RWPE1 (cell line): ENCODE measurements at places on chromosomes 1 and 21.

GRCh38 chr1:7177021-7177420 is 391.8 kb downstream of the CAMTA1 start:
- DNase-seq, result no peak

- DNase-seq, result no peak
These were observed 6.0 kb upstream of the ST6GALNAC3 start for GRCh38 chr1:76068542-76068941.

- DNase-seq, result no peak
These were observed 2.8 kb upstream of the CD1C start for GRCh38 chr1:158286941-158287346.

DNA sequence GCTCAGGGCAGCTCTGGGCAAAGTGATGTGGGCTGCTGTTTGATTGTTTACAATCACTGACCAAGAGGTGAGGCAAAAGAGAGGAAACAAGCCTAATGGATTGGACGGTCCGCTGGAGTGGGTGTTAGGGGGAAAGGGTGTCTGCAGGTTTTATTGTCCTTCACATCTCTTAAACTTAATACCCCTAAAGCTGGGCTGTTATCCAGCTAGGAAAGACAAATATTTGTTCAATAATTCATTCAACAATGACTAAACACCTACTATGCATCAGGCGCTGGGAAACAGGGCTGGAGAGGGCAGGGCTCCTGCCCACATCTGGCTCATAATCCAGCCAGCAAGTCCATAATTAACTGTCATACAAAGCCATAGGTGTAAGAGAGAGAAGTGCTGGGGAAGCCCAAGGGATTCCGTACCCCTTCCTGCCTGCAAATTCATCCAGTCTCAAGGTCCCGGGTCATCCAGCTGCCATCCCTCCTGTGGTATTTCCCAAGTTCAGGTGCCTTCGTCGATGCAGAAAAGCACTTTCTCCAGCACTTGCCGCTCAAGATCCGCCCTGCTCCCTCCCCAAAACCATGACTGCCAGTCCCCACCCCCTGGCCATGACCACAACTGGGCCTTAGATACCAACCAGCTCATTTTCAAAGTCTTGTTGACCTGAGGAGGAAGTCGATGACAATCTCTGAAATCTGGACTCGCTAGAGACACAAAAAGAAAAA is 10.7 kb downstream of the TMEM63A start:
- no peak for DNase-seq
